ENCODE measurements at places on chromosomes 2 and 18. TPM values are rescaled to one million over a fixed set of nuclear protein-coding genes. Genes with fewer than 3 reads are reported as not detected.

- no peak for DNase-seq
Measured at GRCh38 chr2:84912984-84913383, 7.5 kb downstream of the TMSB10 start.

DNA sequence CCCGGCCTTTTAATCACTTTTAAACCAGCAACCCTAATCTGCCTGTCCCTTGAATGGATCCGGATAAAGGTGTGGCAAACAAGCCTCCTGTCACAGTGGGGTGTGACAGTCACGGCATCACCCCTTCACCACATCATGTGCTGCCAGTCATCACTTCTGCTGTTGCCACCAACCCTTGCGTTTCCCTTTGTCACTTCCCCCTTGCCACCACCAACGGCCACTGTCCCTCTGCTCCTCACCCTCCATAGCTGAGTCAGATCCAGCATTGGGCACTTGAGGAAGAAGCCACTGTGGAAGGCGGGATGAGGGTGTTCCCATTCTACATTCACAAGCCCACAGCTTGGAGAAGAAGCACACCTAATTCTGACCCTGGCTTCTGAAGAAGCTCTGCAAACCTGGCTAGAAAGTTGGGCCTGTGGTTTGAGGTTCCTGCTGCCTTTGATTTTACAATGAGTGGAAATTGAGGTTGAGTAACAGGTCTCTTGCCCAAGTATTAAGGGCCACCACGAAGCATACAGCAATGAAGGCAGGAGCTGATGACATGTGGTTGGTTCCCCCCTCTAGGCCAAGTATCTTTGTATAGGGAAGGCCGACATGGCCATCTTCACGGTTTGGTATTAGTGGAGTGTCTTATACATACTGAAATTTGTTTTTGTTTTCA, 22.9 kb upstream of the DARS1 start:
- peak; percentile 33 for DNase-seq

NPAS2 gene
- polyA plus RNA-seq, result 32.1 TPM

DNA sequence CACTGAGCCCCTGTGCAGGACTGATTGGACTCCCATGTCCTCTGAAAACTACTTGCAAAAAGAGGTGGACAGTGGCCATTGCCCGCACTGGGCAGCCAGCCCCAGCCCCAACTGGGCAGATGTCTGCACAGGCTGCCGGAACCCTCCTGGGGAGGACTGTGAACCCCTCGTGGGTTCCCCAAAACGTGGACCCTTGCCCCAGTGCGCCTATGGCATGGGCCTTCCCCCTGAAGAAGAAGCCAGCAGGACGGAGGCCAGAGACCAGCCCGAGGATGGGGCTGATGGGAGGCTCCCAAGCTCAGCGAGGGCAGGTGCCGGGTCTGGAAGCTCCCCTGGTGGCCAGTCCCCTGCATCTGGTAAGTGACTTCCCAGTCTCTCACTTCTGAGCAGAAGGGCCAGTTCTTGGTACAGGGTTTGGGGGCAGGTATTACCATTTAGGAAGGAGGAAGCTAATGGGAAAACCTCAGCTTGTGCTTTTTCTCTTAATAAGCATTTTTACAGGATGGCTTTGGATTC, 44.1 kb downstream of the TNFRSF11A start:
- DNase-seq, result no peak

DNA sequence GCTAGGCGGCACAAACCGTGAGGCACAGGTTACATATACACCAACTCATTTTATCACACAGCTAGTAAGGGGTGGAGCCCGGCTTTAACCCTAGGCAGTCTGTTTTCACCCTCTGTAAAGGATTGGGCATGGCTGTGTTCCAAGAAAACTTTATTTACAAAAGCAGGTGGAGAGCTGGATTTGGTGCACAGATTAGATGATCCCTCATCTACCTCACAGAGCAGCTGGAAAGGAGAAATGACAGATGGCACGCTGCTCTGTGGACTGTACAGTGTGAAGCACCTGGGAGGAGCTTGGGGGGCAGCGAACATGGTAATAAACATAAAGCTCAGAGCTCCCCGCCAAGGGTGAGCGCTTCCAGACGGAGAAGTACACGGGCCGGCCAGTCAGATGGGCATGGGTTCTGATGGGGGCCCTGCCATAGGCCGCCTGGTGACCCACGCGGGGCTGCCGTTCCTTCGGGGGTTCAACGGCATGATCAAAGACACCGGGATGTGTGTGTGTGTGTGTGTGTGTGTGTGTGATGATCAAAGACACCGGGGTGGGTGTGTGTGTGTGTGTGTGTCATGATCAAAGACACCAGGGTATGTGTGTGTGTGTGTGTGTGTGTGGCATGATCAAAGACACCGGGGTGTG, 862 bp upstream of the TMEM177 start:
- no peak for DNase-seq

LRP1B gene
- polyA plus RNA-seq, result 0.15 TPM

GRCh38 chr2:127891811-127892210, 6.1 kb upstream of the AMMECR1L start:
- no peak for DNase-seq

GRCh38 chr2:240429341-240429871, 6.1 kb upstream of the GPC1 start:
- no peak for DNase-seq

GRCh38 chr2:216914491-216914890, 54.6 kb upstream of the TNP1 start:
- DNase-seq, result no peak

- no peak for DNase-seq
Measured at GRCh38 chr2:240140511-240140910, at the start of gene OTOS. OTOS (minus strand) TSS chr2:240140658; CDS start chr2:240140326, 332 bp downstream.

GRCh38 chr2:26008851-26009566, 24.9 kb upstream of the RAB10 start:
- peak; percentile 52 for DNase-seq

DNA sequence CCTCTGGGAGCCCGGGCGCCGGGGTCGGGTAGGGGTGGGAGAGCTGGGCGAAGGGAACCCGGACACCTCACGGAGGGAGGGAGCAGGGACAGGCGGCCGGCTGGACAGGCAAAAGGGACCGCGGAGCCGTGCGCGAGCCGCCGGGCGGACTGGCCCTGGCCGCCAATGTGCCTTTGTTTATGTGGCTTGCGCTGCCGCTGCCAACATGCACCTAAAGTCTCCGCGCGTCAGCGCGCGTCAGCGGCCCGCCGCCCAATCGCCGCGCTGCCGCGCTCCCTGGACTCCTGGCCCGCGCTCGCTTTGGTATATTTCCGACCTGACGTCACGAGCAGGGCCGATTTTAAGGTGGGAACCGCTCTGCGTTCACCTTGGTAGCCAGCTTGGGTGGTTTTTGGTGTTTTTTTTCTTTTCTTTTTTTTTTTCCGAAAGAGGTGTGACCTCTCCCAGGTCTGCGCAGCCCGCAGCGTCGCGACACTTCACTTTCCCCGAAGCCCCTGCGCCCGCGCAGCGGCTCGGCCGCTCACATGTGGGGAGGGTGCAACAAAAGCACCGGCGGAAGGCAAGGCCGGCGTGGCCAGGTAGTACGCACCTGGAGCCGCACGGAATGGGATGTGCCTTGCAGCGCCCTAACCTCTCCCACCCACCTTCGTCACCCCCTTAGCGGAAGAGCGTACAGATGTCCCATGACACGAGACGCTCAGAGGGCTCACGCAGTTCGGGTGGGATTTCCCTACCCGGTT, at the start of gene NR4A2:
TSS of gene NR4A2 (minus strand) at position 188 of the 740 bp plus-strand sequence. CDS start 2,535 bp downstream, outside the sequence.
- peak; percentile 91 for DNase-seq

CD8A gene
- 0.73 TPM for polyA plus RNA-seq

DNA sequence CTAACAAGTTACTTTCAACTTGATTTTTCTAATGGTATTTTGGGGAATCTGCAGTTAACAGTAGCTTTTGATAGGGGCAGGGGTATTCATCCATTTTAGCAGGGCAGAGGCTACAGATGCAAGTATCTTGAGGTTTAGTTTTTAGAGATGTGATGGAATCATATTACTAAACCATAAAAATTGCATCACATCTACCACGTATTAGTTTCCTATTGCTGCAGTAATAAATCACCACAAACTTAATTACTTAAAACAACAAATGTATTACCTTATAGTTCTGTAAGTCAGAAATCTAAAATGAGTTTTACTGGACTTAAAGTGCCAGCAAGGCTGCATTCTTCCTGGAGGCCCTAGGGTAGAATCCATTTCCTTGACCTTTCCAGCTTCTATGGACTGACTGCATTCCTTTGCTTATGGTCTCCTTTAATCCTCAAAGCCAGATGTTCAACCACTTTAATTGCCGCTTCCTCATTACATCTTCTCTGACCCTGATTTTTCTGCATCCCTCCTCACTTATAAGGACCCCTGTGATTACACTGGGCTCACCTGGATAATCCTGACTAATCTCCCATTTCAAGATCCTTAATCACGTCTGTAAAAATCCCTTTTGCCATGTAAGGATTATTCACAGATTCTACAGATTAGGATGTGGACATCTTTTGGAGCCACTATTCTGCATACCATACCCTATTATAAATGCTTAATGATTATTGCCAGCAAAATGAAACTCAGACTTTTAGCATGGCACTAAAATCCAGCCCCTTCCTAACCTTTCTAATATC, 21.9 kb upstream of the EXOC6B start:
- DNase-seq, result no peak

MAP3K19 gene
- polyA plus RNA-seq, result not detected

- DNase-seq, result no peak
Measured at GRCh38 chr2:74053959-74054715, 69.4 kb downstream of the TET3 start.

GRCh38 chr2:238267884-238268680, 20.3 kb downstream of the PER2 start:
- DNase-seq, result peak; percentile 2

- DNase-seq, result no peak
Measured at GRCh38 chr2:203905656-203906055, 30.9 kb upstream of the ICOS start.

Measured in heart right ventricle (tissue), 16 donors.